ENCODE measurements at places on chromosomes 5 and 9.

DNA sequence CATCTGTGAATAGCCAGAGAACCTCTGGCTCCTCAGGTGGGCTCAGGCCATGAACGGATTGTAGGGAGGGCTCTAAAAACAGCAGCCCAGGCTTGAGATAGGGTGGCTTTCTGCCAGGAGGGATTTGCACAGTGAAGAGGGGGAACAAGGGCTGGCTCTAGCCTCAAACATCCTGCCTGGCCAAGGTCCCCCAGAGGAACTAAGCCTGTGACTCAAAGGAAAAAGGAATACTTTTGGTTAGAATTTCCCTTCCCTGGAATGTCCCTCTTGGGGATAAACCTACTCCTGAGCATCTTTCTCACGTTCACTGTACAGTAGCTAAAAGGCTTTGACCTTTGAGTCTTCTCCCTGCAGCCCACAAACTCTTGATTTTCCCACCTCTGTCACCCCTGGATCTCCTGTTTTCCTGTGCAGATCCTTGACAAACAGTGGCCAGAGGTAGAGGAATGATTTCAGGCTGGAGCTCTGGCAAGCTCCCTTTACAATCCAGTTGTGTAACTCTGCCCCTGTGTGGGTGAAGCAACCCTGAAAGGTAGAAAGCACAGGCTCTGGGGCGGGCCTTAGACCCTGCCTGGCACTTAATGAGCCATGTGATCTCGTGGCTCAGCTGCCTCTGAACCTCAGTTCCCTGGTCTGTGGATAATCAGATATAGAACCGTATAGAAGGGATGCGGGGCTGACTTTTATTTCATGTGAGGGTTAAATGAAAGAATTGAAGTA, 17.4 kb downstream of the SEC61B start:
- DNase-seq, result no peak

GRCh38 chr9:130143958-130144366, 28.2 kb upstream of the NCS1 start:
- DNase-seq, result no peak

- DNase-seq, result no peak
Observed at GRCh38 chr5:67417839-67418238, 221.2 kb upstream of the CD180 start.

GRCh38 chr9:75417471-75417870, 329.2 kb downstream of the OSTF1 start:
- no peak for DNase-seq

DNA sequence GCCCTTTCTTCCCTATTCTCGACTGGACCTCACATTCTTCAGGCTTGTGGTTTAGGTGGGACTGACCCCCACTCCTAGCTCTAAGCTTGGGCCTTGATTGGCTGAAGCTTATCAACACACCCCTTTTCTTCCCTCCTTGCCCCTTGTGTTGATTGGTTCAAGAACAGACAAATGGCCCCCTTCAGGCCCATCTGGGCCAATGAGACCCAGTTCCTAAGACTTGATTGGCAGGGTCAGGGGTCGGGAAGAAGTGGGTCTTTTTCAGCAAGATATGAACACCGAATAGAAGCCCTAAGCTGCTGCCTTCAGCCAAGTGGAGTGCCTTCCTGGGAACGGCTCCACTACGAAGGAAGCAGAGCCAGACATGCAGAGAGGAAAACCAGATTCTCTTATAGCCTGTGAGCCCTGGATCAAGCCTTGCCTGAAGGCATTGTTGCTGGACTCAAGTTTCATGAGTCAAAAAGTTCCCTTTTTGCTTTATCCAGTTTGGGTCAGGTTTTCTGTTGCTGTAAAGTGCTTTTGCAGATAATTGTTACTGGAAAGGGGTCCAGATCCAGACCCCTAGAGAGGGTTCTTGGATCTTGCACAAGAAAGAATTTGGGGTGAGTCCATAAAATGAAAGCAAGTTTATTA, 22.4 kb upstream of the NCS1 start:
- DNase-seq, result no peak

DNA sequence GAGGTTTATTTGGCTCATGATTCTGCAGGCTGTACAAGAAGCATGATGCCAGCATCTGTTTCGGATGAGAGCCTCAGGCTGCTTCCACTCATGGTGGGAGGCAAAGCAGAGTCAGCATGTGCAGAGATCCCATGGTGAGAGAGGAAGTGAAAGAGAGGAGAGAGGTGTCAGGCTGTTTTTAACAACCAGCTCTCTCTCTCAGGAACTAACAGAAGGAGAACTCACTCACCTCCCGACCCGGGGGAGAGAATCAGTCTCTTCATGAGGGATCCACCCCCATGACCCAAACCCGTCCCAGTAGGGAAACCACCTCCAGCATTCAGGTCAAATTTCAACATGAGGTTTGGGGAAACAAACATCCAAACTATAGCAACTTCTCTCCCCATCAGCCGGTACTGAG, 187.7 kb downstream of the ENC1 start:
- no peak for DNase-seq
